ENCODE measurements at places on chromosomes 2 and 18. TPM values are rescaled to one million over a fixed set of nuclear protein-coding genes. Genes with fewer than 3 reads are reported as not detected.
A peak's percentile ranks its signal among the peaks of the same experiment; 100 is the strongest.

KCNK3 gene
- 0.05 TPM for total RNA-seq

DNA sequence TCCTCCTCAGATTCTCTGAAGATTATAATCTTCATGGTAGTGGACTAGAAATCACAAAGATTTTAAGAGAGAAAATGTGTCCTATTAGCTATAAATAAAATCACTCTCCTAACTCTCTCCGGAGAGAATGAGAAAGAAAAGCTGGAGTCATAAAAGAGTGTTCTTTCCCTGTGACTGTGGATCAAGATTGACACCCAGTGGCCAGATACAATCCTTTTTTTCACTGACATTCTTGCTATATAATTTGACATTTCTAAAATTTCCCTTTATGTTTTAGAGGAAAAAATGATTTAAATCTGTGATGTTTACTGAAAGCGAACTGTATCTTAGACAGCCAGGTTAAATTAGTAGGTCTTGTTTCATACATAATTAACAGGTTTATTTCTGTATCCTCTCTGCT is 35.4 kb upstream of the LRP2 start:
- no peak for DNase-seq

GRCh38 chr2:68879296-68879695 is 8.1 kb upstream of the BMP10 start:
- peak; percentile 50 for DNase-seq

DNA sequence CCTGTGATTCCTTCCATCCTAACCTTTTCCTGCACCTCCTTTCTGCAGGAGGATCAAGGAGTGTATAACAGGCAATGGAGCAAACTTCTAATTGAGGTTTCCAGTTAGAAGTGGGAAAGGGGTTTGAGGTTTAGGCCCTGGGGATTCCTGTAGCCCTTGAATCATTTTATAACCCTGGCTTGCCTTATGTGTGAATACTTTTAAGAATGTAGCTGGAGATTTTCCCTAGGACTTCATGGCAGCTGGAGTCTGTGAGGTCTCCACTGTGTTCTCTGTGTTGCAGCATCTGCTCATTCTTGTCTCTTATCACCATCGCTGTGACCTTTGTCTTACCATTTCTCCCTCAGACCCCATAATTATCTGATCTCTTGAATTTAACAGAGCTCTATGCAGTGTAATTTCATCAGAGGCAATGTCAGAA is 370.2 kb upstream of the SLC14A2 start:
- DNase-seq, result no peak

- peak; percentile 49 for DNase-seq
Measured at GRCh38 chr2:175012516-175012915, 7.3 kb upstream of the CHN1 start.

GRCh38 chr18:13440277-13441248 is 222.0 kb downstream of the LDLRAD4 start:
- no peak for DNase-seq

- DNase-seq, result no peak
Measured at GRCh38 chr18:31657823-31658669, 26.3 kb downstream of the B4GALT6 start.

TIMM21 gene
- total RNA-seq, result 39.7 TPM

- DNase-seq, result no peak
Measured at GRCh38 chr2:43839776-43840564, 1.2 kb downstream of the ABCG8 start.

DNA sequence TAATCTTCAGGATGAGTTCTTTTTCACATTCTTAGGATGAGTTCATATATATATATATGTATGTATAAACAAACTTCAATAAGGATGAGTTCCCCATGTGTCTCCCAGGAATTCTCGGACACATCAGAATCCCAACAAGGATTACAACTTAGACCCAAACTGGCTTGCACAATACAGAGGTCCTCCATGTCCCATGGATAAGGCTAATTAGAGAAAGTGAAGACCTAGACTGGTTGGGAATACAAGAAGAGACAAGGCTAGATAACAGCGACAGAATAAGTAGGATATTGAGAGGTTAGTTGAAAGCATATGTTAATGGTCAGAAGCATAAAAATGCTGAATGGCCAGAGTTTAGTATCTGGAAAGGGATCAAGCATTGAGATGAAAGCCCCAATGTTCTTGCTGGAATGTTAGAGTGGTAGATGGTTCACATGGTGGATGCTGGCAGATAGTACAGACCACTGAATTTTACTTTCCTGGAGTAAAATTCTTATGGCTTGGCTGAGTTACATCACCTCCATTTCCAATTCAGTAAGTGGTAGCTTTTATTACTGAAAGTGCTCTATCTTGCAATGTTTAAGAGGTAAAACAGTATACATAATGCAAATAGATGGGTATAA is 154.9 kb upstream of the EPHA4 start:
- DNase-seq, result no peak

ABCB11 gene
- not detected for total RNA-seq

DNA sequence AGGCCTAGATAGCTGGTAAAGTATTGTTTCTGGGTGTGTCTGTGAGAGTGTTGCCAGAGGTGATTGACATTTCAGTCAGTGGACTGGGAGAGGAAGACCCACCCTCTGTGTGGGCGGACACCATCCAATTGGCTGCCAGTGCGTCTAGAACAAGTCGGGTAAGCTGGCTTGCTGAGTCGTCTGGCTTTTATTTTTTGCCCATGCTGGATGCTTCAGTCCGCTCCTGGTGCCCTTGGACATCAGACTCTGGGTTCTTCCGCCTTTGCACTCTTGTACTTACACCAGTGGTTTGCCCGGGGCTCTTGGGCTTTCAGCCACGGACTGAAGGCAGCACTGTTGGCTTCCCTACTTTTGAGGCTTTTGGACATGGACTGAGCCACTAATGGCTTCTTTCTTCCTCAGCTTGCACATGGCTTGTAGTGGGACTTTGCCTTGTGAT is 24.3 kb downstream of the DIS3L2 start:
- no peak for DNase-seq

DNA sequence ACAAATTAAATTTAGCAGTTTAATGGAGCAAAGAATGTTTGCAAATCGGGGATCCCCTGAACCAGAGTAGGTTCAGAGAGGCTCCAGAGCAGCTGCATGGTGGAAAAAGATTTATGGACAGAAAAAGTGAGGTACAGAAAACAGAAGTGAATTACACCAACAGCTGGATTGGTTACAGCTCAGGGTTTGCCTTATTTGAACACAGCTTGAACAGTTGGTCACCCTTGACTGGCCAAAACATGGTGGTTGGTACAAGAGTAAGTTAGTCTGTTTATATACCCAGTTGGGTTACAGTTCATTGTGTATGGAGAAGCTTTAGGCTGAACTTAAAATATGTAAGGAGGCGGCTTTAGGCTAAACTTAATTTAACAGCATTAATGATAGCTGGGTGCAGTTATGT is 5.4 kb upstream of the CDCA7 start:
- DNase-seq, result no peak

DNA sequence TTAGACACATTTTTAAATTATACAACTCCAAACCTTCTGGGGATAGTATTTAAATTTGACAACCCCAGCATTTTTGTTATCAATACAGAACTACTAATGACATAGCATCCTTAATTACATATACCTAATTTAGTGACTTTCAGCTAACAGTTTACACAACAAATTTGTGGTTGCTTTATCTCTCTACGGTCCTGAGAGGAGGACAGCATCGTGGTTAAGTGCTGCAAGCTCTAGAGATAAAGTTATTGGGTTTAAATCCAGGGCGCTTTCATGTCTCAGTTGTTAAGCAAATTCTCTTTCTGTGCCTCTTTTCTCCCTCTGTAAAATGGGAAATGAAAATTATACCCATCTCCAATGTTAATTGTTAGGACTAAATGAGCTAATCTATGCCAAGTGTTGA is 129.3 kb downstream of the METTL4 start:
- DNase-seq, result no peak

CCBE1 gene
- total RNA-seq, result 6.5 TPM

DNA sequence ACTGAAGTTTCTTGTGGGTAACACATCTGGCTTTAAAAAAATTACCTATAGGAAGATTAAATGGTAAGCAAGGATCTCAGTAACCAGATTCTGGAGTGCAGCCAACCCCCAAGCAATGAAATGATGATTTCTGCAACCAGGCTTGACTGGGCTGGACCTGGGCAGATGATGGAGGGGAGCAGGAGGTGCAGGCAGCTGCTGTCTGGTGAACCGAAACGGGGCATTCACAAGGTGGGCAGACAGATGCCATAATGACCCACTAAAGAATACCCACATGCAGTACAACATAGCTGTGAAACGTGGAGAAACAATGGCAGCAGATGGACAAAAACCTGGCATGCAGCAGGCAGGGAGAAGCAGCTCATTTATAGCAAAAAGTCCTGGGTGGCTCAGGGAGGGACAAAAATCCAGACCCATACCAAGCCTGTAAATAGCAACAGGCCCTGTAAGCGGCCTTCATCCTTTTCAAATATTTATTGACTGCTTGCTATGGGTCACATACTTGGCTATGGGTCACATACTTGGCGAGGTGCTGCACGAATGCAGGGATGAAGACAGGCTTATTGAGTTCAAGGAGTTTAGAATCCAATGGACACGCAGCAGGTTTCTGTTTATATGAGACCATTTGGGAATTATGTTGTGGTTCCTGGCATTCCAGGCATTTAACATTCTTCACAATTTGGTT is 244.7 kb downstream of the HRH4 start:
- DNase-seq, result no peak

ANKRD53 gene
- not detected for total RNA-seq

DNA sequence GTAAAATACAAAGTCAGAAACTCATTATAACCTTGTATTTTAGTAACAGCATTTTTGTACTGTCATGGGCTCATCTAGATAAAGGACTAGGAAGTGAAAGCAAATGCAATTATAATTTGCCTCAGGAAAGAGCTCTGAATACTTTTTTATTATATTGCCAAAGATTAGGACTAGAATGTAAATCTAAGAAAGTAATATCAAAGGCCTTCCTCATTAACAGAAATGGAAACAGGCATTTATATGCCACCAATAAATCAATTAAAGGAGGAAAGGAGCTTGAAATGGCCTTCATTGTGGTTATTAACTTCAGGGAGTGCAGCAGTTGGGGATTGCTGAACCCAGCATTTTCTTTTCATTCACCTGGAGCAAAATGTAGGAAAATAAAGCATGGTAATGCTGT is 39.6 kb downstream of the DTNA start:
- no peak for DNase-seq

TMEM247 gene
- total RNA-seq, result not detected

CAPN14 gene
- total RNA-seq, result not detected

GRCh38 chr2:44120428-44120827 is 48.2 kb upstream of the PPM1B start:
- DNase-seq, result peak; percentile 78

DNA sequence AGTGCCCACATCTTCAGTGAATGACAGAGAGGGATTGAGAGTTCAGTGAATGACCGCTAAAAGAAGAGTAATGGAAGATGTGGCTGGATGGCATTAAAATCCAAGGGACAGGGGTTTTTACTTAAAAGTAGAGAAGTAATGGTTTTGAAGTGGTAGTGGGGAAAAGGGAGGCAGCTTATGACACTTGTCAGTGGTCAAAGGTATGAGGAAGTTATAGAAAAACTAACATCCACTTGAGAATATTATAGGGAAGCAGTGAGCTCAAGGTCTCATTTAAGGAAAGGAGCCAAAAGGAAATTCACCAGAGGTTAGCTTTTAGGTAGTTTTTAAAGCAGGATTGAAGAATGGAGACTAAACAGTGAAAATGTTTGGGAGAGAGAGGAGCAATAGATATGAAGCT is 24.3 kb downstream of the CDK15 start:
- no peak for DNase-seq

GRCh38 chr2:215937190-215937589 is 76.2 kb downstream of the MREG start:
- DNase-seq, result no peak

GRCh38 chr18:4817665-4818064 is 362.6 kb upstream of the DLGAP1 start:
- DNase-seq, result no peak

DNA sequence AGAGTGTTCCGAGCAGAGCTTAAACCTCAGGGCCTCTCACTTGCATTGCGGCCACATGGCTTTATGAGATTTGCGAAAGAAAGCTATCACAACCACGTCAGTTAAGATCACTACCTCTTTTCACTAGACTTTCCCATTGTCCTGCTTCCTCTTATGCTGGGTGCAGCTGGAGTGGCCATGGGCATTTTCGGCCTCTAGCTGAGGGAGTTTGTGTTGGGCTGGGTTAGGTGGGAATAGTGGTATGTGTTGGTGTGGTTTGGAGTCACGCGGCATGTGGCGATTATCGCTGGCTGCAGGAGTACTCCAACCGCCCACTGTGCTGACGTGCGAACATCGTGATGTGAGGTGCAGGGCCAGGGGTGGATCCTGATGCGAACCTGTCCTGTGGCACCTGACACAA is 27.1 kb downstream of the RALB start:
- no peak for DNase-seq

DNA sequence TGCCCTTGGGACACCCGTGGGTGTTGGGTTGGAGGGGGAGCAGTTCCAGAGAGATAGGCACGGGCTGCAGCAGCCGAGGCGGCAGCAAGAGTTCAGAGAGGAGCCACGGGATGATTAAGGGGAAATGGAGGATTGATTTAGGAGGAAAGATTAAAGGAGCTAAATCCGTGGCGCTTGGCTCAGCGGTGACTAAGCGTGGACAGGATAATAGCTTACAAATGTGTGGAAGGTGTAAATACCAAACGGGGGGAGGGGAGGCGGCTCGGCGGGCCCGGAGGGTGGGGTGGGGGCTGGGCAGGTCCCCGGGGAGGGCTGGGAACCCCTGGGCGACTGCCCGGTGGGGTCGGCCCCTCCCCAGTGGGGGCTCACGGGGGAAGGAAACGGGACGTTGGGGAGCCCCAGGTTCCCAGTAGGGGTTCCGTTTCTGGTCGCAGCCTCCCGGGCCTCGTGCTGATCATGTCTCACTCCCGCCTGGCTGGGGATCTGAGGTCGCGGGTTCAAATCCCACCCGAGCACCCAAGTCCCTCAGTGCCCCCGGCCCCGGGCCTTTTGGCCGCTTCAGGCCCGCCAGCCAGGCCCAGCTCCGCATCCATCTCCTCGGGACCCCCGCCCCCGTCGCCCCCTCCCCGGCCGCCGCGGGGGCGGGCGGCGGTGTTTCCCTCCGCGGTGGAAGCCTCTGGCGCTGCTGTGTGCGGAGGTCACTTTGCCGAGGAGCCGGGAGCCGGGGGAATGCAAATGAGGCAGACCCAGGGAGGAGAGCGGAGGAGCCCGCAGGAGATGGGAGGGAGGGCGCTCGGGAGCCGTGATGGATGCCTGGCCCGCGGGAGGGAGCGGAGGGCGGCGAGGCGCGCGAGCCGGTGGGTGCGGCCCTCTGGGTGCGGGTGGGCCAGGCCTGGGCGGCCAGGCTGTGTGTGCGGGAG is 8.1 kb downstream of the ASIC4 start:
- peak; percentile 95 for DNase-seq

GRCh38 chr2:18752022-18752493 is 162.7 kb upstream of the NT5C1B start:
- no peak for DNase-seq

GRCh38 chr2:220277445-220277975 is 650.1 kb downstream of the SLC4A3 start:
- peak; percentile 56 for DNase-seq

NYAP2 gene
- not detected for total RNA-seq

SNTG2 gene
- total RNA-seq, result 0.86 TPM
